Activated effector memory CD4-positive, alpha-beta T cell treated with Interleukin-2 at 50 U/mL for 16 hours (primary cell): ENCODE measurements at places on chromosomes 12 and 14.

- DNase-seq, result peak; percentile 38
Measured at GRCh38 chr12:113098441-113099028, 37.0 kb downstream of the RASAL1 start.

- DNase-seq, result peak; percentile 73
Measured at GRCh38 chr12:89040146-89040964, 311.9 kb downstream of the DUSP6 start.

DNA sequence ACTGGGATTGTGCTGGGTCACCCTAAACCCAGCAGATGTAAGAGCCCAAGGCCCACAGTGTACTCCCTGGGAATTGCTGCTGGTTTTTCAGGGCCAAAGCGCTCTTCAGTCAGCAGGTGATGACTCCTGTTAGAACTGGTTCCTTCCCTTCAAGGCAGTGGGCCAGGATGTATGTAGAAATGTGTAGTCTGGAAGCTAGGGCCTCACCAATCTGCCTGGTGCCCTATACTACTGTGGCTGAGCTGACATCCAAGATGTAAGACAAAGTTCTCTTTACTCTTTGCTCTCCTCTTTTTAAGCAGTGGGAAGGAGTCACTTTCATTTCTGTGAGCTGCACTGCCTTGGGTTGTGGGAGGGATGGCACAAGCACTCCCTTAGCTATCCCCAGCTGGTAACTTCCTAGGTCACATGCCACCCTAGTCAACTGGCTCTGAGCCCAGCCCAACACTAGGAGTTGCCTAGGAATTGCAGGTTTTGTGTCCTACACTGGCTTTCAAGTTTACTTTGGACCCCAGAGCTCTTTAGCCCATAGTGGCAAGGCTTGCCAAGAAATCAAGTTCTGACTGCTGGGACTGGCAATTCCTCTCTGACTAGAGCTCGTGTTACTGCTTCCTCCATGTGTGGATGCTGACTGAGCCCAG is 249.2 kb downstream of the C12orf50 start:
- no peak for DNase-seq

DNA sequence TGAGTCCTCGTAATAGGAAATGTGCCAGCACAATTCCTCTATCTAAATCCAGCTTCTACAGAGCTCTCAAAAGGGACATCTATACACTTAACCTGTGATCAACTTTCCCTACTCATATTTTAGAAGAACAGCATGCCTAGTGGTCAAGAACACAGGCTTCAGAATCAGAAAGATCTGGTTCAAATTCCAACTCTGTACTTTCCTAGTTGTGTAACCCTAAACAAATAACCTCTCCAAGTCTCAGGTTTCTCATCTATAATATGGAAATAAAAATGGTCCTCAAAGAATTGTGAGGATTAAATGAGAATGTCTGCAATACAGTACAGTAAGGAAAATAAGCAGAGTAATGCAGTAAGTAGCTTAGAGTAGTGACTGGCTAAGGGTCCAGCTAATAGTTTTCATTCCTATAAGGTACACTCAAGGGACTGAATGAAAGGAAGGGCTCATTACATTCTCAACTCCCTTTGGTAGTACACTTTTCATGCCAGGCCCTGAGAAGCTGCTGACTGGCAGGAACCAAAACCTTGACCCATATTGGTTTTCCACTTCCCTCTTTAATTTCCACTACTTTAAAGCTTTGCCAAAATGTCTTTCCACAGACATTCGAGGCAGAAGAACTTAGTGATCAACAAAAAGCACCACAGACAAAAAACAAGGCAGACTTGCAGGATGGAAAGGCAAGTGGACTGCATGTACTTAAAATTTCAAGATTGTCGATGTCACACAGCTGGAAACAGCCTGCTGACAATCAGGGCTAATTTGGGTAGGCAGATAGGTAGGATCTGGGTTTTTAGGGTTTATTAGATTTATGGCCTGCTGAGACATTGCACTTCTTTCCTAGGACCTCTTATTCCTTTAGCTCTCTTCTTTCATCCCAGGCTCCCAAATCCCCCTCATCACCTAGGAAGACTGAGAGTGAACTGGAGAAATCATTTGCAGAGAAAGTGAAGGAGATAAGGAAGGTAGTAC is 4.3 kb downstream of the CCDC196 start:
- no peak for DNase-seq

- DNase-seq, result no peak
Measured at GRCh38 chr12:80038062-80038560, 61.2 kb upstream of the OTOGL start.

DNA sequence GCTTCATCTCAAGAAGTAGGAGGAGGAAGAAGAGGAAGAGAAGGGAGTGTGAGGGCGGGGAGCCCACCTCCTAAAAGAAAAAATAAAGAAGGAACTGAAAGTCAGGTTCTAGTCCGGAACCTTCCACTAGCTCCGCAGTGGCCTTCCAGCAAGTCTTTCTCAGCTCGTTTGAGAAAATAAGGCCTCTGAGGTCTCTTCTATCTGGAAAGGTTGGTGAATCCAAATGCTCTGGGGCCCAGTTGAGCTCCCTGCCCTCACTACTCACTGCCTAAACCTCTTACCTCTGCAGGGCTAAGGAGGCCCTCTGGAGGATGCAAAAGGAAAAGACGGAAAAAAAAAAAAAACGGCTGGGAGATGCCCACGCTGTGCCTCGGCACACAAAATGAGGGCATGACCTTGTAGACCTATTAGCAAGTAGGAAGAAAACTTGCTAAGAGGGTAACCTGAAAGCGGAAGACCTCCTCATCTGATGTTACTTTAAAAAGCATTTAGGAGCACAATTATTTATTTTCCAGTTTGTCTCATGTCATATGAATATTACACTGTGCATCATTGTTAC is 35.9 kb downstream of the FBLN5 start:
- peak; percentile 26 for DNase-seq

DNA sequence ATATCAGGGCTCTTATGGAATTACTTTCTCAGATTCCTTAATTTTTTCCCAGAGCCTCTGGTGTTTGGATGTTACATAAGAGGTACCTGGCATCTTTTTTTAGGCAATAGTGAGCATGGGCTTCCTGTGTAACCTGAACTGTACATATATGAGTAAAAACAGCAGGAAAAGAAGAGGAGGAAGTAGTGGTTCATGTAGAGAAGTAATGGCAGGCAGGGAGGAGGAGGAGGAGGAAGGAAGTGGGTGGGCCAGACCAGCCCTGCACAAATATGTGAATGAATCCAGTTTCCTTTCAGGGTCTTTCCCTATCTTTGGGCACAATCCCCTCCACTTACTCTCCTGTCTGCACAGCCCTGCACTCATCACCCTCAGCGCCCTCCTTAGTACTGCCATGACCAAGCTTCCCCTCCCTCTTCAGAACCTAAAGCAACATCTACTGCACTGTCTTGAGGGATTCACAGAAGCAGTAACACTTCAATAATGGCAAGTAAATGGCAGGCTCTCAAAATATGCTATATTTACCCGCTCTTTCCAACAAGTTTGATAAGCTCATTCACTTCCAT is 40.9 kb upstream of the GSG1 start:
- no peak for DNase-seq

DNA sequence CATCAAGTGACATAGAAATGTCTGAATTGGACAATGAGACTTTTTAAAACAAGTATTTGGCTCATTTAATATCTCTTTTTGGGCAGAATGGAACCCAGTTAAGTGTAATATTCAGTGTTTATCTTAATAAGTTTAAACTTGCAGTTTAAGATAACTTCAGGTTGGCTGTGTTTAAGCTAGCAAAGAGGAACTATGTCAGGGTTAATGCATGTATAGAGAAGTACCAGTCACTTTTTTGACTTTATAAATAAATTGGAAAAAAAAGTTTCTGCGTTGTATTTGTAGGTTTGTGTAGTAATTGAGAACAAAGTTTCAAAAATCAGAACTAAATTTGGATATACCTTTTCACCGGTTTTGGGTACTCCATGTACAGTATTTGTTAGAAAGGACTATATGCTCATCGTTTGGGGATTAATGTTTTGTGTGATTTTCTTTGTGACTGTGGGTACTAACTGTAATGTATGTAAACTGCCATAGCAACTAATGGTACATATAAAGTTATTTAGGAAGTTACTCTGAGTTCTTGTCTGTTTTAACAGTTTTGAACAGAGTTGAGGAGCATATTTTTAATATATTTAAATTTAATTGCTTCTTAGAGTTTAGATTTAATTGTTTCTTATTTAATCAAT is 4.5 kb downstream of the HMGA2 start:
- DNase-seq, result no peak

DNA sequence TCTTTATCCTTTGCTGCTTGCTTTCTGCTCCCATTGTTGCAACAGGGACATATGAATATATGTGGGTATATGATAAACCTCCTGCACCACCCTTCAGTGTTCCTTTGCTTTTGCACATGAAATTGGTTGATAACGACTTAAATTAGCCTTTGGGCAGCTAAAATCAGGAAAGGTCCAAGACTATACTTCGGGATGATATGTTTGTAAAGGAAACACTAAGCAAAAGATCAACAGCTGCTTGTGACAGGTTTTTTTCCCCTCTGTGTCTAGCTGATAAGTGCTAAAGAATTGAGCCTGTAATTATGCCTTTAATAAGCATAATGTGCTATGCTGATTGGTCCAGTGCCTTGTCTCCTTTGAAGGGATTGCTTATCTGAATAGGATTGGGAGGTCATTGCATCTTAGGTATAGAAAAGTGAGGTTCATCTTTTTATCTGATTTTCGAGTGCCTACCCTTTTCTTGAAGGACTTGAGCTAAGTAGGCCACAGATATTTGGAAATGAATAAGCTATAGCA is 59.4 kb downstream of the PPHLN1 start:
- no peak for DNase-seq

- DNase-seq, result no peak
Measured at GRCh38 chr14:70382536-70382935, 23.1 kb upstream of the COX16 start.

GRCh38 chr14:74661726-74662450 is 49.9 kb upstream of the LTBP2 start:
- DNase-seq, result no peak

DNA sequence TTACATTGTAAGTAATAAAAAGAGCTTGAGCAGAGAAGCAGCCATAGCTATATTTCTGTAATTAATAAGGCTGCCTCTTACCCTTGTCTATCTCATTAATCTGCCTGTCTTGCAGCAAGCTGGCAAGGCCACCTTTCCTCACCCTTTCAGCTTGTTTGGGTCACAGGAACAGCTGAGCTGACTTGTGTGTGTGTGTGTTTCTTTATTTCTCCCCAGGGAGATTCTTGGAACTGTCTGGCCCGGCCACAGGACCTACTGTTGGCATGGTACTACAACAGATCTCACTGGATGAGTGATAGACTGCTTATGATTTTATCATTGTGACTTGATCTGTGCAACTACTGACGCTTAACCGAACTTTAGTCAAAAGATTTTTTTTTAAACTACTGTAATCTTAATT is 213.7 kb downstream of the SLC2A13 start:
- DNase-seq, result no peak

DNA sequence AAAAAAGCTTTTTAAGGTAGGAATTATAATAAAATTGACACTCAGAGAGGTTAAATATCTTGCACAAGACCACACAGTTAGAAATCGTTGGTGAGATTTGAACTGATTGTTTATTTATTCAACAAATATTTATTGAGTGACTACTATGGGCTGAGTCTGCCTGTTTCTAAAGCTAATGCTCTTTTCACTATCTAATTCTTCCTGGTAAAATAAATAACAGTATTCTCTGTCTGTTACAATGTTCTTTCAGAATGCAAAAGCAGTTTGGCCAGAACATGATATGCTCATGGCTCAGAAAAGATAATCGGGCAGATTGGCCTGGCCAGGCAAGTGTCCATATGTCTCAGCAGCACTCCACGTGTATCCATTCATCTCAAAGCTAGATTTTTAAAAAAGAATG is 82.0 kb downstream of the BTG1 start:
- DNase-seq, result no peak

- DNase-seq, result no peak
Measured at GRCh38 chr12:104643093-104643818, 186.5 kb downstream of the CHST11 start.

DNA sequence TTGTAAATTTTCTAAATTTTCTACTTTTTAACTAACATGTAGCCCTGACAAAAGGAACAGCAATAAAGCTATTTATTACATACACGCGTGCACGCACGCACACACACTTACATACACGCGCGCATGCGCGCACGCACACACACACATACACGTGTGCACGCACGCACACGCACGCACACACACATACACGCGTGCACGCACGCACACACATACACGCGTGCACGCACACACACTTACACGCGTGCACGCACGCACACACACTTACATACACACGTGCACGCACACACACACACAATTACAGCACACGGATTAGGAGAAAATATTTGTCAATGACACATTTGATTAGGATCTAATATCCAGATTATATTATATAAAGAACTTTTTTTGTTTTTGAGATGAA is 27.9 kb downstream of the DHX37 start:
- DNase-seq, result no peak

DNA sequence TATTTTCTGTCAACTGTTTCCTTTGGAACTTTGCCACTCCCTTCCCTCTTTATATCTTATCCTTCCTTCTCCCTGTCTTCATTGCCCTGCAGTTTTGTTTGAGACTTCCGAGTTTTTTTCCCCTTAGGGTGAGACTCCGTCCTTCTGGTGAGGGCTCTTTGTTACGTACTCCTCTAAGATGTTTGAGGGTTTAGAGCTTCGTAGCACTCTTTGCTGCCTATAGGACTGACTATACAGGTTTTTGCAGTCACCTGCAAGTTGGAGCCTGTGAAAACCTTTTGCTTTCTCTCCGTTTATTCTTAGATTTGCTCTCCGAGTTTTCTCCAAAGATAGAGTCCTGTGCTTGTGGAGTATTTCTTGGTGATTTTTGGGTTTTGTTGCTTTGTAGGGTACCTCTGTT is 41.7 kb upstream of the MYRFL start:
- DNase-seq, result no peak

DNA sequence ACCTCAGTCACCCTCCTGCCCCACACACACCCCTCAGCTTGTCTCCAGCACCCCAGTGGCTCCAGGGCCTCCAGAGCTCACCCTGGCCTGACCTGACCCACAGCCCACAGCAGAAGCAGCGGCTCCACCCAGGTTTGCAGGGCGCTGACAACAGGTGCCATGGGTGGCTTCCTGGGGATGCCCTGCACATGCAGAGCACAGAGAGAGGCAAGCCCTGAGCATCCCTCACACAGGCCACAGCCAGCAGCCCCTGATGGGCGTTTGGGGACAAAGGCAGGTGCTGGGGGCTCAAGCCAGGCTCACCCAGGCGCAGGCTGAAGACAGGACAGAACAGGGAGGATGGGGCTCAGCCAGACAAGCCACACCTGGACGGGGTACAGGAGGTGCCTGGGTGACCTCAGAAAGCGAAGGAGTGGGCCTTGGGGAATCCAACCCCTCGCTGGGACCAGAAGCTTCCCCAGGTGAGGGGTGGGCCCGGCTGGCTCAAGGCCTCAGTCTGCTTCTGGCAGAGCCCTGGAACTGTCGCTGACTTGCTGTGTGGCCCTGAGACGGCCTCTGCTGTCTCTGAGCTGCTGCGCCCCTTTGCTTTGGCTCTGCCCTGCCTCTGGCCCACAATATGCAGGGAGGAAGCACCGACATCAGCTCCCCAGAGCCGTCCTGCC is 10.6 kb downstream of the ARL6IP4 start:
- no peak for DNase-seq

GRCh38 chr12:42557586-42558172 is 31.9 kb downstream of the PRICKLE1 start:
- DNase-seq, result no peak
